Body of pancreas (tissue), 4 donors: ENCODE measurements at places on chromosomes 16 and 17. TPM values are rescaled to one million over a fixed set of nuclear protein-coding genes. Genes with fewer than 3 reads are reported as not detected.

GPATCH8 gene
- 25.7 TPM for total RNA-seq

TBX6 gene
- total RNA-seq: 1.8 TPM

RUNDC3A gene
- total RNA-seq: 2.6 TPM

DNA sequence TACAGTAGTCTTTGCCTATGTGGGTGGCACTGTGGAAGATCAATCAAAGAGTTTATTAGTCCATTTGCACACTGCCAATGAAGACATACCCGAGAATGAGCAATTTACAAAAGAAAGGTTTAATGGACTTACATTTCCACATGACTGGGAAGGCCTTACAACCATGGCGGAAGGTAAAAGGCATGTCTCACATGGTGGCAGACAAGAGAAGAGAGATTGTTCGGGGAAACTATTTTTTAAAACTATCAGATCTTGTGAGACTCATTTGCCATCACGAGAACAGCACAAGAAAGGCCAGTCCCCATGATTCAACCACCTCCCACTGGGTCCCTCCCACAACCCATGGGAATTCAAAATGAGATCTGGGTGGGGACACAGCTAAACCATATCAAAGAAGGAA, 432.1 kb downstream of the ZFHX3 start:
- DNase-seq: no peak
- no peaks in the 10 kb centered on the region for H3K27me3 ChIP-seq
- no peak overlapping the region for H3K27ac ChIP-seq
- H3K4me1 ChIP-seq: no peaks in the 10 kb centered on the region
- H3K4me3 ChIP-seq: no peak overlapping the region

DNA sequence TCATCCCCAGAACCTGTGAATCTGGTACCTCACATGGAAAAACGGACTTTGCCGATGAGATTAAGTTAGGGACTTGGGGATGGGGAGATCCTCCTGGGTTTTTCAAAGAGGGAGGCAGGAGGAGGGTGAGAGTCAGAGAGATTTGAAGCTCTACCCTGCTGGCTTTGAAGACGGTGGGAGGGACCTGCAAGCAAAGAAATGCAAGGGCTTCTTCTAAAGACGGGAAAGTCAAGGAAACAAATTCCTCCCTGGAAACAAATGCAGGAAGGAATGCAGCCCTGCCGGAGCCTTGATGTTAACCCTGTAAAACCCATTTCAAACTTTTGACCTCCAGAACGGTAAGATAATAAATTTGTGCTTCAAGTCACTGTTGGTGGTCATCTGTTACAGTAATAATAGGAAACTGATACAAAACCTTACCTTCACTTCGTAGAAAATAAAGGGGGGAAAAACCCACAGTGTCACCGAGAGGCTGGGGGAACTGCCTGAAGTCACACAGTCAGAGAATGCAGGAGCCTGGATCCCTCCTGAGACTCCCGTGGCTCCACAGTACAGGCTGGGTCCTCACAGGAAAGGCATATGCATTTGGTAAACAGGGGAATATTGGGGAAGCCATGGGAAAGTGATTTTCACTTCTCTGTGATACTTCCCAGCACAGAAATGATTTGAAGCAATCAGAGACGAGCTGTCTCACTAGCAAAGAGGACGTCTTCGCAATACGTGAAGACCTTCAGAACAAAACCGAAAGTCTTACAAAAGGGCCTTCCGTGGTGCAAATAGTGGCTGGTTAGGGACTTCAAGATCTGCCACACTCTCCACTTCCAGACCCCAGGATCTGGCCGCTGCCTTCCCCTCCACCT, 58.9 kb upstream of the CLEC3A start:
- no peak overlapping the region for H3K27ac ChIP-seq
- no peaks in the 10 kb centered on the region for H3K36me3 ChIP-seq
- no peak overlapping the region for H3K4me3 ChIP-seq
- no peak for DNase-seq
- H3K4me1 ChIP-seq: no peaks in the 10 kb centered on the region
